D341Med (cell line): ENCODE measurements at places on chromosomes 7 and 10.

DNA sequence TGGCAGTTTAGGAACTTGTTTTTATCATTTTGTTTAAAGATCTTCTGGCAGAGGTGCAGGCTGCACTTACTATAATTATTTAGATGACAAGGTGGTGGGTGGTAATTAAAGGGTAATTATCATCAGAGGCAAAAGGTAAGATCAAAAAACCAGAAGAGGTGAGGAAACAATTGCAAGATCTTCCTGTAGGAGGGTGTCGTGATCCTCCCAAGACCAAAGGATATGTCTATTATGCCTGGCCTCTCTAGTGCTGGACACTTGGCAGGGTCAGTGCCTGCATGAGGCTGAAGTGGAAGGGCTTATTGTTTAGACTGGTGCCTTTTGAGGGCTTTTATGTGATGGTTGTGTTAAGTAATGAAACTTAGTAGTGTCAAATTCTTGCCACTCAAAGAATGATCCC, 1.8 kb upstream of the WAPL start:
- no peak for DNase-seq

DNA sequence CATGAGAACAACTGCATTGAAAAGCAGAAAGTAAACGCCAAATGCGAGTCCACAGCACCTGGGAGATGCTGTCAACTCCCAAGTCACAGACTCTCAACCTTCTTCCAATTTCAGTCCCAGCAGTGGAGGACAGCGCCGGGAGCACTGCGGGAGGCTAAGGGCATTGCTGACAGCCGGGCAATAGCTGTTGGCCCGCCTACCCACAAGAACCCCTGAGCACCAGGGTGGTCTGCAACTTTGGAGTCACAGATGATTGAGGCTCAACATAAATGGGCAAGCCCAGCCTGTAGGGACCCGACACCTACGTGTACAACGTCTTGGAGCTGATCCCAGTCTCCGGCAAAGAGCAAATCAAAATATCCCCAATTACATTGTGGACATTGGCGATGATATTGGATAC, 262.9 kb downstream of the TCERG1L start:
- DNase-seq, result no peak

DNA sequence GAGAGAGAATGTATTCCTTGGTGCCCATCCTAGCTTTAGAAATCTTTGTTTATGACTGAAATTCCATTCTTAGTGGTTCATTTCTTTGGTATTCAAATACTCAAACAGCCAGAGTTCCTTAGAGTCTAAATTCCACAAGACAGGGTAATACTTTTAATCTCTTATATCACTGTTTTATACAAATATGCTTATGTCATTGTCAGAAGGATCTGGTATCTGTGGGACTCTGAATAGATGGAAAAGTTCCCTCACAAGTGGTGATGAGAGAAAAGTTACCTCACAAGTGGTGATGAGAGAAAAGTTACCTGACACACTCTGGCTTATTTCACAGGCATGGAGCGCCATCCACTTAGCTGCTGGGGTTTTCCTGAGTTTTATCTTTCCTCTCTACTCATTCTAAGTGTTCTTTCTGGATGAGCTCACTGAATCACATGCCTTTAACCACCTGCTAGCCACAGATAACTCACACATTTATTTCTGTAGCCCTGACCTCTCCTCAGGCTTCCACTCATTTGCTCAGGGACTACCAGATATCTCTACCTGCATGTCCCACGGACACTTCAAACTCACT, 784.0 kb downstream of the SUGCT start:
- no peak for DNase-seq

DNA sequence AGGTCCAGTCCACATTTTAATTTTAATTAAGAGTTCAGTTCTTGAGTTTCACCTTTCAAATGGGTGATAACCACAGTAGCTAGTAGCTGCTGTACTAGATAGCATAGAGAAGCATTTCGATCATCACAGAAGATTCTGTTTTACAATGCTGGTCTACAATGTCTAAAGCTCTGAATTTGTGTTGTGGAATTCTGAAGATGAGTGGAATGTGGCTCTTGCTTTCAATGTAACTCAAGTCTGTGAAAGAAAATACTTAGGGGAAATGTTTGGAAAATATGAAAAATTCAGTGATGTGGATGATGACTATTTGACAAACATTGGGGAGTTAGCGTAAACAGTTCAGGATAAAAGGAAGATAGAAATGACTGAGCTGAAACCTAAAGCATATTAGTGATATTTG, 139.4 kb downstream of the GNAT3 start:
- DNase-seq, result no peak

DNA sequence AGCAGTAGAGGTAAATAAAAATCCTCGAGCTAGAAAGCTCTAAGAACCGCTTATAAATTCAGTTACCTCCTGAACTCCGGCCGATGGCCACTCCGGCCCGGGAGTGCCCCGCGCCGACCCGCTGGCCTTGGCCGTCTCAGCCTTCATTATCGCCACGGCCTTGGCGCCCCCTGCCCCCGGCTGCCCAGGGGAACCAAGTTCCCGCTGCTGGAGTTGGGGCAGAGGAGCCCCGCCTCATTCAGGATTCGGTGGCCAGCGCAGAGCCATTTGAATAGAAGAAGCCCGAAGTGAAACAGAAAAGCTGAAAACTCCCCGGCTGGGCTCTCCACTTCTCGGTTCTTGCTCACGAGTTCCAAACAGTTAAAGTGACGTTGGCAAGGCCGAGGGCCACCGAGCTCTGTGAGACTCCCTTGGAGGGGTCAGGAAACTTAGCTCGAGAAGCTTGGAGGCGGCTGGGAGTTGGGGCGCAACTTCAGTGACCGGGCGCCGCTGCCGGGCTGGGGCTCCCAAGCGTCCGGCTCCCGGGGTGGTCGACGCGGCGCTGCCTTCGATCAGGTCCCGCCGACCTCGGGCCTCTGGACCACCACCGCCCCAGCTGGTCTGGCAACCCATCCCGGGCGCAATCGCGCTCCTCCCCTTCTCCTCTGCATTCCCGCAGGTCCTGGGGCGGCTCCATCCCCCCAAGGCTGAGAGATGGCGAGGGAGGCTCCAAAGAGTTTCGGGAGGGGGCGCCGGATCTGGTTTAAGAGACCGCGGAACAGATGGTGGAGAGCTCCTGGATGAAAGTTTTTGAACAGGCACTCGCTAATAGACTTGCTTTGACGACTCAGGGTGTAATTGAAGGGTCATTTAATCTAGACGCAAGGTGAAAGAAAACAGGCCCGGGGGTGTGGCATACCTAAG, 5.8 kb upstream of the FEZF1 start:
- no peak for DNase-seq

- DNase-seq, result no peak
These were observed 11.3 kb downstream of the STARD3NL start for GRCh38 chr7:38189231-38189938.

GRCh38 chr7:115962340-115962739, 68.2 kb downstream of the TFEC start:
- no peak for DNase-seq

DNA sequence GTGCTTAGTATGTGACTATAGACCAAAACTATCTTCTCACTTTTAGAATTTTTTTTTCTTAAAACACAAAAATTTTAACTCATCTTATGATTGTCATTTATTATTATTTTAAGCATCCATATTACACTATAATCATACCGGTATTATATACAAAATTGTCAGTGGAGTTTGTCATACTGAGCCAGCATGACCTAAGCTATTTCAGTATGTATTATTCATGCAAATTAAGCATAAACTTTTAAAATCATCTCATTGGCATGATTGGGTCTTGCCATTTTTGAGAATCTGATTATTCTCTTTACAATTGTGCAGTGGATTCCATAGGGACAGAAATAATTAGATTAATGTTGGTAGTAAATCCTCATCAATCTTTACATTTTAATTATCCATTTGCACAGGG, 46.2 kb upstream of the STMP1 start:
- no peak for DNase-seq

GRCh38 chr7:135759532-135759931, 10.9 kb upstream of the FAM180A start:
- DNase-seq, result no peak

DNA sequence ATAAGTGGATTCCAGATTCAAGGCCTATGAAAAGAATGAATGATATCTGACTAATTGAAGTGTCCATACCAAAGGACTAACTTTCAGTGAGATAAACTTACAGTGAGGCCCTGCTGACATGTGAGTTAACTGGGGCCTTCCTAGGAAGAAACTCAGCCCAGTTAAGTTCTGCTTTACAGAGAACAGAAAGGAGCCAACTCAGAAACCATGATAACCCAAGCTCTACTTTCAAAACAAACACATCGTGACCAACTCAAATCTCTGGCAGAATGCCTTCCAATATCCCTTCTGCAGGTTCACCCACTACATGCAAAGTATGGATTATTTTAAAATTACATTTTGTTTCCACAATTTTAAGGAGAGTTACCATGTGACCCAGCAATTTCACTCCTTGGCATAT, 75.8 kb upstream of the MRLN start:
- no peak for DNase-seq

DNA sequence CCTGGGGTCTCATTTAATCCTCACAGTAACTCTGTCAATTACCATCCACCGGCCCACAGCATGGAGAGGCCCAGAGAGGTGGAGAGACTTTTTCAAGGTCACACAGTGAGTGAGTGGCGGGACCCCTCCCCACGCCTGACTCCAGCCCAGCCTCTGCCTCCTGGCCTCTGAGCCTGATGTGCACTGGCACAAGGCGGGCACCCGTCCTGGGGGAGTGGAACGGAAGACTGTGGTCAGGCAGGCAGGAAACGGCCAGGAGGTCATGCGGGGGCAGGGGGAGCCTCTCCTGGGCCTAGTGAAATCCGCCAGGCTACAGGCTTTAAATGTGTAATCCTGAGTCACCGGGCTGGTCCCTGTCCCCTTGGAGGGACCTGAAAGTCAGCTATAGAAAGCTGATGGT, 32.2 kb downstream of the ZCCHC24 start:
- no peak for DNase-seq

DNA sequence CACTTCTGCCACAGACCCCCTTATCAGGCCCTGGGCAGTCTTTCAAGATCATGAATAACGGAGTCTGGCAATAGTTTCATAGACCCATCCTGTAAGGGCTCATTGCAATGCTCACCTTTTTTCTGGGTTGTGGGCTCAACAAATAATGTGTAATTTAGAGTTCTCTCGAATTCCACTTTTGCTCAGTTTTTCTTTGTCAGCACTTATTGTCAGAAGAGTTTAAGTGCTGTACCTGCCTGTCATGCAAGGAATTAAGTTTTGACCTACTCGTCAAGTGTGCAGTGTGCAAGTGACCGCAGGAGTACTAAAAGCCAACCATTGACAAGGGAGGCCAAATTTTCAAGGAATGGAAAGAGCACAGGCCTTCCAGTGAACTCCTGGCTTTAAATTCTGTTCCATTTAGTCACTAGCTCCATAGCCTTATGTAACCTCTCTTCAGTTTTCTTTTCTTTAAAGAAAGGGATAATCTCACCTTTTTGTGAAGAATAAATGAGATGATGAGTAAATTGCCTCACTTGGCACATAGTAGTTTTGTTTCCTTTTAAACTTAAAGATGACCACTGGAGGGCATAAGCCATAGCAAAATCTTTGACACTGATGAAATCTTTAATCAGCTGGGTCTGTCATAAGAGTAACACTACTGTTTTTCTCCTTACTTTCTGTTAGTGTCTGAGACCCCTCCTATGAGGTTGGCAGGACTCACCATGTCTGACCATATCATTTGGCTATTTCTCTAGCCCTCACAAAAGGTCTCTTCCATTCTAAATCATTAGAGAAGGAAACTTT, 313.3 kb downstream of the TYW1 start:
- no peak for DNase-seq

DNA sequence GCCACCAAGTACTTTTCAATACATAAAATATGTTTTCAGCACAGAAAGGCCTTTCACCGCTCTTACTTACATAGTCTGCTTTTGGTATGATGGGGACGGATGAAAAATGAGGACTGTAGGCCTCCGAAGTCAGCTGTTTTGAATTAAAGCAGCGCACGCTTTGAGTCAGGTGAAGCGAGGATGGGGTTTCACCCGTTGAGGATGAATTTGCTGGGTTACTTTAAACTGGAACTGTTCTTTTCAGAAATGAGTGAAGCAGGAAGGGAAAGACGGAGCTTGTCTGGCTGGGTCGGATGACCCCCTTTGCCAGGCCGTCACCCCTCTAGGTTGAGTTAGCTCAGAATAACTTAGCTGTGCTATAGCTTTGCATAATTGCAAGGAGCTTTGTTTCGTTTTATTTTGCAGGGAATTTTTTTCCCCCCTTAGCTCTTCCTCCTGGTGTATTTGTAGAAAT, 40.0 kb downstream of the CUX1 start:
- DNase-seq, result no peak

- DNase-seq, result no peak
These were observed 1.4 kb upstream of the LCOR start for GRCh38 chr10:96830511-96831199.
